Stromal cell of bone marrow (primary cell): ENCODE measurements at places on chromosomes 13 and 19.

- peak; percentile 64 for DNase-seq
Measured at GRCh38 chr19:1860042-1860775, 3.2 kb downstream of the KLF16 start.

GRCh38 chr13:110826861-110827672 is 87.8 kb downstream of the ANKRD10 start:
- no peak for DNase-seq

DNA sequence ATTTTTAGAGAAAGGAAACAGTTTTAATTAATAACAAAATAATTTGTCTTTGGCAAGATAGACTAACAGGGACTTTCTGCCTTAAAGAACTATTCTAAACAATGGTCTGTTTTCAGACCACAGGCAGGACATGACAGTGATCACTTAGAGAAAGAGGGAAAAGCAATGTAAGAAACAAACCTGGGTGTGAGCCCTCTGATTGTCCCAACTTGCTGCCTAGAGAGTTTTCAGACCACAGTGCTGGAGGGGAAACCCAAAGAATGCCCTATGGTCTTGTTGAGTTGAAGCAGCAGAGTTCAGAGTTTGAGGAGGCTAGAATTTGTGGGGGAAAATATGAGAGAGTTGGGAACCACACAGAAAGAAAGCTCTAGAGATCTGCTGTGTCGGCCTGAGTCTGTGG is 38.1 kb downstream of the DGKH start:
- no peak for DNase-seq

GRCh38 chr13:110756219-110756631 is 42.7 kb downstream of the ING1 start:
- DNase-seq: no peak

DNA sequence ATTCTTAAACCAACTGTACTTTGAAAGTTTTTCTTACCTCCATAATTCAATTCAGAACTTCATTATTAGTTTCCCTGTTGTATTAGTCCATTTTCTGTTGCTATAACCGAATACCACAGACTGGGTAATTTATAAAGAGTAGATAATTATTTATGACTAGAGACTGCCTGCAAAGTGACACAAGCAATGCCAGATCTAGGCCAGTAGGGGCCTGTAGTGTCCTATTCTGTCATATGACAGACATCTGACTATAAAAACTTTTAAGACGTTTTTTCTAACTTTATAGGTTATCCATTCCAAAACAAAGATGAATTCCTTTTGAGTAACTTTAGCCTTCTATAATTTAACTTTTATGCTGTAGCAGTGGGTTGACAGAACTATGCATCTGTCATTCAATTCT is 2783.8 kb downstream of the PCDH9 start:
- no peak for DNase-seq

- DNase-seq: no peak
Measured at GRCh38 chr13:26071691-26072090, 19.9 kb upstream of the SHISA2 start.

DNA sequence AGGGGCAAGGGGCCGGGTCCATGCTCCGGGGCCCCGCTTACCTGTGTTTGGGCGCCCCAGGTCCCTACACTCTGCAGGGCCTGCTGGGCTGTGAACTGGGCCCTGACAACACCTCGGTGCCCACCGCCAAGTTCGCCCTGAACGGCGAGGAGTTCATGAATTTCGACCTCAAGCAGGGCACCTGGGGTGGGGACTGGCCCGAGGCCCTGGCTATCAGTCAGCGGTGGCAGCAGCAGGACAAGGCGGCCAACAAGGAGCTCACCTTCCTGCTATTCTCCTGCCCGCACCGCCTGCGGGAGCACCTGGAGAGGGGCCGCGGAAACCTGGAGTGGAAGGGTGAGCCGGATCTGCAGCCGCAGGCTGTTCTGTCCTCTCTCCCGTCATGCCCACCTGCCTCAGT is 1.7 kb downstream of the FCGRT start:
- no peak for DNase-seq

- no peak for DNase-seq
Measured at GRCh38 chr19:9054207-9054606, 32.7 kb upstream of the OR1M1 start.

- peak; percentile 64 for DNase-seq
Measured at GRCh38 chr19:7928741-7929701, 3.1 kb upstream of the CTXN1 start.

- DNase-seq: no peak
Measured at GRCh38 chr19:35856546-35857149, at the start of gene KIRREL2. TSS of gene KIRREL2 (plus strand) at chr19:35856911. CDS start at chr19:35857120, 209 bp downstream.

GRCh38 chr13:94548821-94549231 is 47.1 kb downstream of the TGDS start:
- DNase-seq: peak; percentile 15

- DNase-seq: no peak
Measured at GRCh38 chr13:73401769-73402168, 343.0 kb downstream of the KLF5 start.

- DNase-seq: no peak
Measured at GRCh38 chr13:27276188-27276587, 5.6 kb downstream of the RASL11A start.

DNA sequence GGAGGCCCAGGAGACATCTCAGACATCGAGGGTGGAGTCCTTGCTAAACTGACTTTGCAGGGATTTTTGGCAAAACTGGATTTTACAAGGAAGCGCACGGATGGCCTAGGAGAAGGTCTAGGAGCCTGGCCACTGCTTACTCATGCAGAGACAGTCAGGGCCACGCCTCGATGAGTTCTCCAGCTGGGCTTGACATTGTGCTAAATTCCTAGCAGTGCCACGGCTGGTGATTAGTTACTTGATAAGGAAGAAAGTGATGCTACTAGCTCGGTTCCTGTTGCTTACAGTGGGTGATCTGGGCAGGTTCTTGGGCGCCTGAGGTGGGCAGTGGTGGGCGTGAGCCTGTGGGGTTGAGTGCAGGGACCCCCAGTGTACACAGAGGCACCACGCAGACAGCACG is 143.4 kb downstream of the SOX1 start:
- no peak for DNase-seq

- DNase-seq: no peak
Measured at GRCh38 chr13:51645761-51646670, 61.8 kb downstream of the WDFY2 start.

DNA sequence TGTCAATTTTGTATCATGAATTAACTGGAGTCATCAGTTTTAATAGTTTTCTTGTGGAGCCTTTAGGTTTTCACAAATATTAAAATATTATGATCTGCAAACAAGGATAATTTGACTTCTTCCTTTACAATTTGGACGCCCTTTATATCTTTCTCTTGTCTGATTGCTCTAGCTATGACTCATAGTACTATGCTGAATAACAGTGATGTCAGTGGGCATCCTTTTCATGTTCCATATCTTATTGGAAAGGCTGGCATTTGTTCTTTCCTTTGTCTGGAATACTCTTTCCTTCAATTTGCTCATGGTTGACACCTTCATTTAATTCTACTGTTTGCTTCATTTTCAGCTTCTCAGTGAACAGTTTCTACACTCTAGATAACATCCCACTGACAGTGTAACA is 1129.3 kb downstream of the SLITRK5 start:
- DNase-seq: no peak

- no peak for DNase-seq
Measured at GRCh38 chr19:5695649-5696195, 5.6 kb downstream of the RPL36 start.

GRCh38 chr13:32135056-32135390 is 103.4 kb downstream of the FRY start:
- no peak for DNase-seq

DNA sequence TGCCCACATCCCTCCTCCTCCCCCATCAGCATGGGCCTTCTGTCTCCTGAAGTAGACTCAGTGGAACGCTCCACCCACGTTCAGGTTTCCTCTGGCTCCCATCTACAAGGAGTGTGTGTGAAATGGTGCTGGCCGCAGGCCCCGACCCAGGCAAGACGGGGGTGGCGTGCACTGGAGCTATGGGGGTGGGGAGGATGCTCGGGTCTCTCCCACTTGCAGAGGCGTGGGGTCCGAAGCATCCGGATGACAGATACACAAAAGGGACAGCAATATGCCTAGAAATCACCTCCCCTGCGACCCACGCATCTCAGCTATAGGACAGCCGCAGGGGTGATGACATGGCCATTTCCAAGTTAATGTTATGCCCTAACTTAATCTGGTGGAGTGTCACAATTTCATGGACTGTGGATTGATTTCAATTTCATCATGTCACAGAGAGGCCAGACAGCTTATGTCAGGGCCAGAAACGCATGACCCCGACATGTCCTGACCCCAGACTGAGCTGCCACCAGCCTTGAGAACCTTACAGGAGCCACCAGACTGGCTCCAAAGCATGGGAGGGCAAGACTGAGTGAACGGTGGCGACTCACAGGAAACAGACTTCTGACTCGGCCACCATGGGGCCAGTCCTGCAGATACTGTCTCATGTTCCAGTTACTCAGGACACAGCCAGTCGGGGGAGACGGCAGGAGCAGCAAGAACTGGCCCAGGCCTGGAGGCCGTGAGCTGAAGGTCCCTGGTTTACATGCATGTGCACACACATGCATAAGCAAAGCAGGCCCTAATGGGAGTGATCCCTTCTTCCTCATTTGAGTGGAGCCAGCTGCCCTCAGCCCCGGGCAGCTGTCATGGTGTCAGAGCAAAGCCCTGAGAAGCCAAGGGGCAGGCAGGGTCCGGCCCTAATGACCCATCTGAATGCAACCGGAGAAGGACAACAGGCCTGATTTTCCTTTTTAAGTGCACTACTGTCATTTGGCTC is 82.2 kb downstream of the SLC7A1 start:
- DNase-seq: no peak

- no peak for DNase-seq
Measured at GRCh38 chr13:76693086-76693485, 193.1 kb downstream of the KCTD12 start.
